LoVo (cell line): ENCODE measurements at places on chromosomes 13 and 19.

- no peak for DNase-seq
Observed at GRCh38 chr13:23899555-23899954, 2.3 kb upstream of the C1QTNF9B start.

GRCh38 chr13:107518780-107519179 is 696.6 kb downstream of the LIG4 start:
- DNase-seq: no peak

GRCh38 chr19:49337267-49338022 is 2.2 kb downstream of the CD37 start:
- DNase-seq: no peak

- DNase-seq: no peak
Observed at GRCh38 chr13:112759053-112759452, 69.2 kb downstream of the ATP11A start.

DNA sequence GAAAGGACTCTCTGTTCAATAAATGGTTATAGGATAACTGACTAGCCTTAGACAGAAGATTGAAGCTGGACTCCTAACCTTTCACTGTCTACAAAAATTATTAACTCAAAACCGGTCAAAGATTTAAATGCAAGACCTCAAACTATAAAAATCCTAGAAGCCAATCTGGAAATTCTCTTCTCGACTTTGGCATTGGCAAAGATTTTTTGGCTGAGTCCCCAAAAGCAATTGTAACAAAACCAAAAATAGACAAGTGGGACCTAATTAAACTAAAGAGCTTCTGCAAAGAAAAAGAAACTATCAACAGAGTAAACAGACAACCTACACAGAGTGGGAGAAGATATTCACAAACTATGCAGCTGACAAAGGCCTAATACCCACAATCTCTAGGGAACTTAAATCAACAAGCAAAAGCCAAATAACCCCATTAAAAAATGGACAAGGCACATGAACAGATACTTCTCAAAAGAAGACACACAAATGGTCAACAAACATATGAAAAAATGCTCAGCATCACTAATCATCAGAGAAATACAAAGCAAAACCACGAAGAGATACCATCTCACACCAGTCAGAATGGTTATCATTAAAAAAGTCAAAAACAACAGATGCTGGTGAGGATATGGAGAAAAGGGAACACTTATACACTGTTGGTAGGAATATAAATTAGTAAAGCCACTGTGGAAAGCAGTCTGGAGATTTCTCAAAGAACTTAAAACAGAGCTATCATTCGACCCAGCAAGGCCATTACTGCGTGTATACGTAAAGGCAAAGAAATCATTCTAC is 266.3 kb downstream of the DNAJC15 start:
- DNase-seq: no peak

GRCh38 chr19:5974721-5975387 is 3.1 kb downstream of the RANBP3 start:
- no peak for DNase-seq
